Activated CD4-positive, alpha-beta T cell treated with anti-CD3 and anti-CD28 coated beads, Interleukin-2, amount 10 ng/mL, durations not matched to agents 7 days and 5 days (primary cell): ENCODE measurements at places on chromosomes 7 and 10. TPM values are rescaled to one million over a fixed set of nuclear protein-coding genes. Genes with fewer than 3 reads are reported as not detected.

GRCh38 chr7:101549734-101550133, 79.4 kb downstream of the MYL10 start:
- DNase-seq, result no peak

- no peak for DNase-seq
Measured at GRCh38 chr7:46752881-46753366, 829.0 kb downstream of the TNS3 start.

- no peak for DNase-seq
Measured at GRCh38 chr10:28316696-28317095, 13.8 kb upstream of the MPP7 start.

DNA sequence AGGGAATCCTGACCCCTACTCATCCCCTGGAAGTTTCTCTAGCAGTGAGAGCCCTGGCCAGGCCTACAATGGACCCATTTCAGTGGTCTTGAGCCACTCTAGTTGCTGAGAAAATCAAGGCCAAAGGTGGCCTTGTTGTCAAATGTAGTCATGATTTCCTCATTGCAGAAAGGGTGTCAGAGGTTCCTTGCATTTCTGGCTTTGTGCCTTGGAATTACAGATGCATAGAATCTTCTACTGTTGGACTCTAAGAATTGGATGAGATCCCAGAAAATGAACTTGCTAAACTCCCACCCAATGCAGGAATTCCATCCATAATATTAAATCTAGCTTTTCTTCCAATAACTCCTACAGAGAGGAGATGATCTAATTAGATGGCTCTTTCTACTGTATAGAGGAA, 12.2 kb downstream of the CPA2 start:
- DNase-seq, result no peak

GRCh38 chr10:11357439-11357838, 254.0 kb downstream of the USP6NL start:
- DNase-seq, result no peak

DNA sequence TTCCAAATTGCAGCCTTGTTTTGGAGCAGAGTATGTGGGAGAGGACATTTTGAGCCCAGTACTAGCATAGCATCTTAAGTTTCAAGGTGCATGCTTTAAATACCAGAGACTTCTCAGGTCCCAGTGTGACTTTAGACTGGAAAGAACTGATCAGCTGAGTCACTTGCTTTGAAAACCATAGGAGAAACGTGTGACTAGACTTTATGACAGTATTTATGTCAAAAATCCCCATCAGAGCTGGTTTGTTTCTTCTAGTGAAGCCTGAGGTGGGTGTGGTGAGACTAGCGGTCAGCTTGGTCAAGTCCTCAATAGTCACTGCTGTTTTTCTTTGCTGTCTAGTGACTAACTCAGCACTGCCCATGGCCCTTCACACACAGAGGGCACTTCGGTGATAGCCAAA, 724.2 kb downstream of the GATA3 start:
- no peak for DNase-seq

DNA sequence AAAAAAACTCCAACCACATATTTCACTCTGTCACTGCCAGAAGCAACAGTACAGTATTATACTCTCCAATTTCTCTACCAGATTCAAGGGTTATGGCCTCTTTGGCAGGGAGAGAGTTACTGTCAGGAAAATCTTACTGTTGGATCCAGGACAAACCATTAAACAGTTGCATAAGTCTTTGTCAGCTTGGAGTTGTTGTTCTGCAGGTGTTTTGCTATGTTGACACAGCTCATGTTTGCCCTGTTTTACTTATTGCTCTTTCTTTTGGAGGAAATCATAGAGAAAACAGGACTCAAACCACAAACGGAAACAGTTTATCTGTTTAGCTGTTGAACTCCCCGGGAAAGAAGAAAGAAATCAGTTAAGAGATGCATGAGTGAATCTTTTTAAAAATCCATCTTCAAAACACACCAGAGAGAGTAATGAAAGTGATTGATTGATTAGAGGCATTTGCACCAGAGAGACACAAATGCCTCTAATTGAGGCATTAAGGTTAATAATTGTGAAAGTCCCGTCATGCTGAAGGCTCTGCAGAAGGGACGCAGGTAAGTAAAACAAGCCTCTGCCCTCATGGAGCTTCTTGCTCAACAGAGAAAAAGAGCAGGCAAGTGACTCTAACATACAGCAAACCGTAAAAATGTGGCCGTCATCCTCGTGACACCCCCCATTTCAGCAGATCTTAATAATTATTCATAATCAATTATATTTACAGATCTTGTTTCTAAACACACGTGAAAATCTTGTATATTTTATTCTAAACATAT, 38.7 kb upstream of the ARHGAP21 start:
- no peak for DNase-seq

DNA sequence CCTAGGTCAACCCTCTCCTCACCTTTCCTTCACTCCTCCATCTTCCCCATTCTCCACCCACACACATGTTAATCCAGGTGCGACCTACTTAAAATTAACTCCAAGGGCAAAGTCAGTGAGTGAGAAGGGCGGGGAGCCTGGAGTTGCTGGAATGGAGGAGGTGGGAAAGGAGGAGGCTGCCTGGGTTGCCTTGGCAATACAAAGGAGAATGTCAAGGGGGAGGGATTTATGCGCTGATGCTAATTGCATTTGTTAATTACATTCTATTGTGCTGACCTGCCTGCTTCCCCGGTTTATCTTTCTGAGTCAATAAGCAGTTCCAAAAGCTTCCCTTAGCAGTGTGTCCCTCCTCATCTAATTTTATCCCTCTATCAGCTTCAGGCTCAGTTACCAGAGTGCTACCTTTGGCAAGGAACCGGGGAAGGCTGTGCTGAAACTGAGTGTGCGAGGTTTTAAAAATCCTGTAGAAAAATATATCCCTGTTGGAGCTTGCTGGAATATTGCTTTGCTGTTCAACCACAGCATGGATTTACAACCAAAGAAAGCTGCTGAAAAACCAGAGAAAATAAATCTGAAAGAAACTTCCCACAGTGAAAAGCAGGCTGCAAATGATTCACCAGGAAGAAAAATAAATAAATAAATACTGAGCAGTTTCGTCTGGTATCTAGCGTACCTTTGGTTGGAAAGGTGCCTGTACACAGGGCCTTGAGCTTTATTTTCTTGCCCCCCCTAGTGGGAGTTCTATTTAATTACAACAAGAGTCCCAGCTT, 113.2 kb upstream of the DGKB start:
- DNase-seq, result peak; percentile 9

RELN gene
- total RNA-seq, result not detected

PDE6C gene
- not detected for total RNA-seq

HTR5A gene
- total RNA-seq, result not detected
